RPMI7951 (cell line): ENCODE measurements at places on chromosomes 11 and 22. TPM values are rescaled to one million over a fixed set of nuclear protein-coding genes. Genes with fewer than 3 reads are reported as not detected.

The OR5A1 gene
- not detected in 2 replicates for total RNA-seq

The APOA4 gene
- not detected in 2 replicates for total RNA-seq

The HTATIP2 gene
- total RNA-seq = 54.5 and 67.4 TPM in 2 replicates

The TNNT3 gene
- not detected in 2 replicates for total RNA-seq

The DNAJB7 gene
- total RNA-seq = not detected in 2 replicates

DNA sequence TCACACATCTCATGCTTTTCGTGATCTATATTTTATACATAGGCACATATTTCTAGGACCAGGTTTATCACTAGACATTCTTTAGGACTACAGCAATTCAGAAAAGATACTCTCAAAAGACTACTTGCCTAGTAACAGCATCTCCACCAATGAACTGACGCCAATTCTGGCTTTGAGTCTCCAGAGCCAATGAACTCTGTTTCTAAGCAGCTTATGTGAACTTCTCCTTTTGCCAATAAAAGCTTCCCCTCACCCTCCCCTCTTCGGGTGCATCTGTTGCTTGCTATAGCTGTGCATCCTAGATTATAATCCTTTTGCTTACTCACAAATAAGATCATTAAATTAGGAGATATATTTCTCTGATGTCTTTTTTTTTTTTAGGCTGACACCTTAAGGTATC lies 11.4 kb upstream of the ANKK1 start:
- no peak for DNase-seq

DNA sequence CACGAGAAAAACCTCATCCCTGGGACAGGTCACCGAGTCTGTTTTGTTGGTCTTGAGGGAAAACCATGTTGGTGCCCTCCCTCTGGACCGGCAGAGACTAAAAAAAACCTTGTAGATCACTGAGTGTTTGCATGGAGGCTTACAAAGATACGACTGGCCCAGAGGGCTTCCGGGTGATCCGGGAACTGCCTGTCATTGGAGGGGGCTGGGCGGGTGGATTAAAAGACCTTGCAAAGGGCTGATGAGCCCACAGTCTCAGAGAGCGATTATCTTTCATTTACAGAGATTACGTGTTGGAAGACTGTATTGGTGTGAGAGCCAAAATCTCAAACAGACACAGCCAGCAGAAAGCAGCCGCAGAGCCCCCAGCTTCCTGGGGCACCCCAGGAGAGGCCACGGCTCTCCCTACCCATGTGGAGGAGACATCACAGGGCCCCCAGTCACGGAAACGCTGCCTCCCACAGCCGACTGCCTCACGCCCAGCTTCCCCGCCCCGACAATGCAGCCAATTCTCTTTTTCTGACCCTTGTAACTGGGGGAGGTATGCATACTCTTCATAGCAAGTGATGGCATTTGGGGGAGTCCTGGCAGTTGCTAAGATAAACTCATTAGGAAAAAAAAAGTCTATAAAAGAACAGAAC lies 426.4 kb downstream of the CTTN start:
- DNase-seq = no peak

GRCh38 chr11:131671734-131672133 lies 301.3 kb downstream of the NTM start:
- DNase-seq = no peak

DNA sequence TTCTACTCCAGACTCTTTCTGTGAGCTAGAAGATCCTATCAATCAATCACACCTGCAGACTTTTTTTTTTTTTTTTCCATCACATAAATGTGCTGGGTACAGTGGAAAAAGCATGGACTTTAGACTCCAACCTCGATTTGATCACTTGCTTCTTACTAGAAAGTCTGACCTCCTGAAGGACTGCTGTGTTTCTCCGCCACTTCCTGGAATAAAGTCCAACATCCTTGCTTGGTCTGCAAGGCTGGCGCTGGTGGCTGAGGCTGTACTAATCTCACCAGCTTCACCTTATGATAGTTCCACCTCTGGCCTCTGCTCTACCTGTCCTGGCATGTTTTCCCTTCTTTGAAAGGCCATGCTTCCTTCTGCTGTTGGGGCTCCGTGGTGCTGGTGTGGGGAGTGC lies 60.9 kb upstream of the SESN3 start:
- DNase-seq = no peak

DNA sequence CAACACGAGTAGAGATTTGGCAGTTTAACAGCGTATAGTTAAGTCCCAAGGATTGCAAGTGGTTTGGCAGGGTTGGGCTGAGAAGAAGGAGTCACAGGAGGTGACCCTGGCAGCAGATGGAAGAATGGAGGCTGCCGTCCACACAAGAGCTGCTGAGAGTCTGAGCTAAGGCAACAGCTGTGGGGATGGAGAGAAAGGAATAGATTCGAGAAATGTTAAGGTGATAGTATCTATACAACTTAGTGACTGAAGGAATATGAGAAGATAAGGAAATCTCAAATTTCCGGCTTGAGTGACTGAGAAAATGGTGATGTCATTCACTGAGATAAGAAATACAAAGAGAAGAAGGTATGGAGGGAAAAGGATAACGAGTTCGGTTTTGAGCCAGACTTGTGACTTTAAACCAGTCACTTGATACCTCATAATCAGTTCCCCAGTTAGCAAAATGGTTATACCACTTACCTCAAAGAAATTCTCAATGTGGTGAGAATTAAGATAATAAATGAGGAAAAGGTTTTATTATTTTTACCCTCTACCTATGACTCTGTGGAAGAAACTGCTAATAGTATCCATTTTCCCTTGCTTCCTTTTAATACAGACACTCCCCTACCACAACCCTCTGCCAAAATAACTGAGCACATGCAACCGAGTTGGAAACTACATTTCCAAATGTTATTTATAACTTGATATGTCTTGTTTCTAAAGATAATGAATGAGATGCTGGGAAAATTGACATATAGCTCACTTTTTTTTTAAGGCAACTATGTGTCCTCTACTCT lies 30.7 kb downstream of the FAM168A start:
- no peak for DNase-seq

DNA sequence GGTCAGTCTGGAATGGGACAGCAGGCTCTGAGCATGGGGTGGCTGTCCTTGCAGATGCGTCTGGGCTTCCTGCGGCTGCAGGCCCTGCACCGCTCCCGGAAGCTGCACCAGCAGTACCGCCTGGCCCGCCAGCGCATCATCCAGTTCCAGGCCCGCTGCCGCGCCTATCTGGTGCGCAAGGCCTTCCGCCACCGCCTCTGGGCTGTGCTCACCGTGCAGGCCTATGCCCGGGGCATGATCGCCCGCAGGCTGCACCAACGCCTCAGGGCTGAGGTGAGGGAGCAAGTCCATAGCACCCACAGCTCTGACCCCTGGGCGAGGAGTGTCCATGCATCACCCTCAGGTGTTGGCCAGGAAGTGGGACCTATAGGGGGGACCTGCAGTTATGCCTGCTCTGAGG lies 51.6 kb downstream of the MYO7A start:
- no peak for DNase-seq

DNA sequence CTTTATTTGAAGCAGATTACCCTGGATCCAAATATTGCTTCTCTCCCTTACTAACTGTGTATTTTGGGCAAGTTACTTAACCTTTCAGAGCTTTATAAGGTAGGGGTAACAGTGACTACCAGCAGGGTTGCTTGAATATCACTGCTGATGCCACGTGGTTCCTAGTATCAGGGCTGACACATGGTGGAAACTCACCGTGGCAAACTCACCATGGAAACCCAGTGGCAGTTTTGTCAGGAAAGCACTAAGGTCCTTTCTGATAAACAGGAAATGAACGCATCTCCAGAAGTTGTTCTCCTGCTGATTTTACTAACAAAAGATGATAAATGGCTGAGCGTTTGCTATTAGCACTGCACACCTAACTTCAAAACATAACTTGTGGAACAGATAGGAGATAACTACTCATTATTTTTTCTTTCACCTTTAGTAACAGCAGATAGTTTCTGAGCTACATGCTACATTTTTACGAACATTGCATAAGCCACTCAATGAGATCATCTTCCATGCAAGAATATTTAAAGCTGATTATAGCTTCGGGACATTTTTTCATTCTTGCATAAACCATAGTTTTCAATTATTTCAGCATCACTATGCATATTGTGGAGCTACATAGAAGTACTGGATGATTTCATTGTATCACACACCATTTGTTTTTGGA lies 59.7 kb upstream of the RAG2 start:
- no peak for DNase-seq
